ENCODE measurements at places on chromosomes 2 and 18.

GRCh38 chr18:77086034-77086433 lies 46.5 kb downstream of the MBP start:
- DNase-seq = peak; percentile 66

- no peak for DNase-seq
Observed at GRCh38 chr2:53516650-53517049, 251.0 kb upstream of the CHAC2 start.

DNA sequence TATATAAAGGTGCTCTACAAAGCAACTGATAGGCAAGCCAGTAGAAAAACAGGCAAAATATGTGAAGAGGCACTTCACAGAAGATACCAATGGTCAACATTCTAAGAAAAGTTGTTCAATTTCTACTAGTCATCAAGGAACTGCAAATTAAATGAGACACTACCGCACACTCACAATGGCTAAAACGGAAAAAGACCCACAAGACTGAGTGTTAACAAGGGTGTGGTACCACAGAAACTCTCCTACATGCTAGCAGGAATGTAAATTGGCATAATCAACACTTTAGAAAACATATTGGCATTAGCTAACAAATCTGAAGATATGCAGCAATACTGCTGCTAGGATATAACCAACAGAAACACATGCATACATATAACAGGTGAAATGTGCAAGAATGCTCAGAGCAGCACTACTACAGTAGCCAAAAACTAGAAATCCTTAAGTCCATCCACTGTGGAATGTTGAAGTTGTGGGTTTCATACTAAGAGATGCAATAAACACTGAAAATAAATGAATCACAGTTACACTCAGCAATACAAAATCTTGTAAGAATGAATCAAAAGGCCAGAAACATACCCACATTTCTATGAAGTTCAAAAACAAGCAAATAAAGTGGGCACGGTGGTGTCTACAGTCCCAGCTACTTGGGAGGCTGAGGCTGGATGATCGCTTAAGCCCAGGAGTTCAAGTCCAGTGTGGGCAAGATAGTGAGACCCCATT lies 9.2 kb downstream of the RNU4ATAC start:
- DNase-seq = no peak

DNA sequence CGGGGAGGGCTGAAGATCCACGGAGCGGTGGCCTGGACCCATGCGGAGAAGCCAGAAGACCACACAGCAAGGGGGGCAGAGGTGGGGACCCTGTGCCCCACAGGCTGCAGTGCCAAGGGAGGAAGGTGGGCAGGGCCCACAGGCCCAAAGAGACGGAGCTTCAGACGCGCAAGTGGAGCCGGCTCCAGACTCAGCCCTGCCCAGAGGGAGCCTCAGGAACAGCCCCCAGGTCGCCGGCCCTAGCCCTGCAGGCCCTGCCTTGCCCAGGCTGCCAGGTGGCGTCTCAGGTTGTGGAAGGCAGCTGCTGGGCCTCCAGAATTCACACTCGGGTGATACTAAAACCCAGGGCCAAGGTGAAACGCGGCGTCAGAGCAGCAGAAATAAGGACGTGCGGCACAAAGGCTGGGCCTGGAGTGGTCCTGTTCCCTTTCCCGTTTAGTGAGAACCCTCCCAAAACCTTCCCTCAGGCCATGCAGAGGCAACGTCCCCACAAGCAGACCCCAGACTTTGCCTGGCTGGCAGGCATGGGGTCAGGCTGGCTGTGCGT lies 36.8 kb downstream of the SLC66A2 start:
- no peak for DNase-seq

DNA sequence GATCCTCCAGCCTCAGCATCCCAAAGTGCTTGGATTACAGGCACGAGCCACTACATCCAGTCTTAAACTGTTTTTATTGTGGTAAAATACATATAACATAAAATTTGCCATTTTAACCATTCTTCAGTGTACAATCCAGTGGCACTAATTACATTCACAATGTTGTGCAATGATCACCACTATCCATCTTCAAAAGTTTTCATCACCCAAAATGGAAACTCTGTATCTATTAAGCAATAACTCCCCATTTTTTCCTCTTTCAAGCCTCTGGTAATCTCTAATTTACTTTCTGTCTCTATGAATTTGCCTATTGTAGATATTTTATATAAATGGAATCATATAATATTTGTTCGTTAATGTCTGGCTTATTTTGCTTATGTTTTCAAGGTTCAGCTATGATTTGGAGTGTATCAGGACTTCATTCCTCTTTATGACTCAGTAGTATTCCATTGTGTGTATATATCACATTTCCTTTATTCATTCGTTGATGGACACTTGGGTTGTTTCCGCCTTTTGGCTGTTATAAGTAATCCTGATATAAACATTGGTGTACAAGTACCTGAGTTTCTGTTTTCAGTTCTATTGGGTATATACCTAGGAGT lies 71.8 kb downstream of the GFPT1 start:
- DNase-seq = no peak

DNA sequence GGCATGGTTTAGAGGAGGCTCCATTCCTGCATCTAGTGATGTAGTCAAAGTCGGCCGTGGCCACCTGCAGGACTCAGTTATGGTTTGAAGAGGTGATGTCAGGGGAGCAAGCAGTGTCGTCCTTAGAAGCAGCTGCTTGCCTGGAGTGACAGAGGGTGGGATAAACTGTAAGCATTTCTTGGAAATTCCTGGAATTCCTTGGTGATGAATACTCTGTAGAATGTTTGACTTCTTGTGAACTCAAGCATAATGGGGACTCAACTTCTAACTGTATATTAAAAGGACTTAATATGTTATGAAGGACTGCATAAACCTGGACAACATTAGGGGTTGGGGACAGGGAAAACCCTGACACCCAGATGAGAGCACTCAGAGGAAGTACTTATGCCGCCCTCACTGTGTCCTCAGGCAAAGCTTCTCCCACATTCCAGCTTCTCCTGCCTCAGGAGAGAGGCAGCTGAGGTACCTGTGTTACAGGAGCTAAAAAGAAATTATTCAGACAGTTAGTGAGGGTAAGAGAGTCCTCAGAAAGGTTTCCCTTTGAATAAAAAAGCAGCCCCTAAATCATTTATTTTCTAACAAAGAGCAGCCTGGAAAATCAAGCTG lies 459.9 kb upstream of the CELF4 start:
- DNase-seq = no peak

DNA sequence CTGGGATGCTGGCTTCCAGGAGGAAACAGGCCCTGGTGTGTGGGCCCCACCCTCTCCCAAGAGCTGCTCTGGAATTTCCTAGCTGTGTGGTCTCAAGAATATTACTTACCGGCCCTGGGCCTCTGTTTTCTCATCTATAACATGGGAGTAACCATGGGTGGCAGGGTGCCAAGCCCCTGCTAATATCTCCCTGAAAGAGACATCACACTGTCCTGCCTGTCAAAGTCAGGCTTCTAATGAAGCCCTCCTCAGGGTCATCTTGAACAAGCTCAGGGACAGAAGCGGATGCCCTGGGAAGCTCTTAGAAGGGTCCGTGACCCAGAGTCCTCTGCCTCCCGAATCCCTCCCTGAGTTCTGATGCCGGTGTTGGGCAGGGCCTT lies 173.2 kb upstream of the HDAC4 start:
- no peak for DNase-seq

DNA sequence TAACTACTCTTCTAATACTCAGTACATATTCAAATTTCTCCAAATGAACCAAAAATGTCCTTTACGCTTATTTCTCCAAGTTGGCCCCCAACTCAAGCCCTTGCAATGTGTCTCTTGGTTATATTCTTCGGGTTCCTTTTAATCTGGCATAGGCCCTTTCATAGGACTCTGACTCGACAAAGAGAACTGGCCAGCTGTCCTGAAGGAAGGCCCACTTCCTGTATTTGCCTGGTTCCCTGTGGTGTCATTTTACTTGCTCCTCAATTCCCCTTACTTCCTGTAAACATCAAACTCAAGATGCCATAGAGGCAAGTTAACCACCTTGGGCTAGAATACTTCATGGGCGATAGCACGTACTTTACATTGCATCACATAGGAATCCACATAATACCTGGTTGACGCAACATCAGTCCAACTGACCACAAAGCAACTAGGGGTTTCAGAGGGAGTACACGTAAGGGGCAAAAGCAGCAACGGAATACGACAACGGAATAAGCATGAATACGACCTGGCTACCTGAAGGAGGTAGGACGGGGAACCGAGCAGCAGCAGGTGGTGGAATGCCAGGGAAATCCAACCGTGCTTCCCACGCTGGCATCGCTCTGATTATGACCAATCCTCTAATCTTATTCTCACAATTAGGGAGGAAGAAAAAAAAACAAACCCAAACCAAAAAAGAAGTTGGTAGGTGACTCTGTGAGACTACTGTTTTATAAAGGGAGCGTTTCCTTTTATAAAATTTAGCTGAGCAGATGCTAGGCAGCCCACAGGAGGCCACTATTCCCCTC lies 823 bp upstream of the GORASP2 start:
- no peak for DNase-seq

DNA sequence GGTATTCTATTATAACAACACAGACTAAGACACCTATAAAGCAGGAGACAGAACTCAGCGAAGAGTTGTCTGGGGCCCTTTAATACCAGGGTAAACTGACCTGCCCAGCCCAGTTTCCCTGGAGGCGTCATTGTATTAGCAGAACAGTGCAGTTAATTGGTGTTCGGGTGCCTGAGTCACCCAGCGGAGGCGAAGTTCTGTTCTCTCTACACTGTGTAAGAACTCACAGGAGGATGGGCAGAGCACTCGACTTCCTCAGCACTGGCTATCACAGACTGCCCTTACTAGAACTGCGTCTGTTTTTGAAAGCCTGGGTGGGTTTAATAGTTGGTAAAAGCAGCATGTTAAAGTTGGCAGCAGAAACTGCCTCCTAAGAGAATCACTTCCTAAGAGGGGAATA lies 106.5 kb upstream of the ATP8B1 start:
- no peak for DNase-seq

- DNase-seq = no peak
Observed at GRCh38 chr2:235530735-235531134, 36.9 kb downstream of the AGAP1 start.

- peak; percentile 12 for DNase-seq
Observed at GRCh38 chr2:118046634-118047210, 32.9 kb upstream of the CCDC93 start.

DNA sequence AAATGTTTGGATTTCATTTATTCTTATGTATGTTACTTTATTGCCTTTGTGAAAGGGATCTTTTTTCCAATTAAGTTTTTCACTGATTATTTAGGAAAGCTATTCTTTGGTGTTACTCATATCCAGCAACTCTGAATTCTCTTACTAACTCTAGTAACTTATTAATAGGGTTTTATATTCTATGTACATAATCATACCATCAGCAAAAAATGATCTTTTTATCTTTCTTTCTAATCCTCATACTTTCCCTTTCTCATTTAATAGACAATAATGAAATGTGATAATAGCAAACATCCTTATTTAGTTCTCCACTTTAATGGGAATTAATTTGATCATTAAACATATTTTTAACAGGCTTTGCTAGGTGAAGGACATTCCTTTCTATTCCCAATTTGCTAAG lies 12.3 kb upstream of the CDKL4 start:
- no peak for DNase-seq

DNA sequence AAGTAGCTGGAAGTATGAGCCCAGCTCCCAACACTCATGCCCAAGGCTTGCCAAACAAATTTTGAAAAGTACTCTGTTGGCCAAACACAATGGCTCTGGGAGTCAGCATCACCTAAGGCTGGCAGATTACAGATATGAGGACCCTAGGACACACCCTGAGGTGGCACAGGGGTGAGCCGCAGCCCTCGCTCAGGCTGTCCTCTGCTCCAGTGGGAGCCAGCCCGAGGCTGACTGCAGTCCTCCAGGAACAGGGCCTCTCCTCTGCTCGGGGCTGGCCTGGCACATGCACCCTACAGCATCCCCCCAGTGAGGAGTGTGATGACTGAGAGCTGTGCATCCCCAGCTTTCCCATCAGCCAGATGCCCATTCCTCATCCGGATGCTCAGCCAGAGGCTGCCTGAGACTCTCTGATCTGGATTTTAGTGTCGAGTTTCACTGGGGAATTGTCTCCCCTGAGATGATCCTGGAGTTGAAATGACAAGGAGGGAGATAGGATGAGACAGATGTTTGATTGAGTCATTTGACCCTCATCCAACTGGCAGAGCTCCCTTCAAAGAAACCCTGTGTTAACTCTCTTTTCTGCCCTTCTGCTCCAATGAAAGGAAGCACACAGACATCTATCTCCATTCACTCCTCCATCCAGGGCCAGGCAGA lies 269.3 kb upstream of the NCKAP5 start:
- DNase-seq = peak; percentile 47

GRCh38 chr2:241412144-241412543 lies 56.1 kb downstream of the FARP2 start:
- no peak for DNase-seq

DNA sequence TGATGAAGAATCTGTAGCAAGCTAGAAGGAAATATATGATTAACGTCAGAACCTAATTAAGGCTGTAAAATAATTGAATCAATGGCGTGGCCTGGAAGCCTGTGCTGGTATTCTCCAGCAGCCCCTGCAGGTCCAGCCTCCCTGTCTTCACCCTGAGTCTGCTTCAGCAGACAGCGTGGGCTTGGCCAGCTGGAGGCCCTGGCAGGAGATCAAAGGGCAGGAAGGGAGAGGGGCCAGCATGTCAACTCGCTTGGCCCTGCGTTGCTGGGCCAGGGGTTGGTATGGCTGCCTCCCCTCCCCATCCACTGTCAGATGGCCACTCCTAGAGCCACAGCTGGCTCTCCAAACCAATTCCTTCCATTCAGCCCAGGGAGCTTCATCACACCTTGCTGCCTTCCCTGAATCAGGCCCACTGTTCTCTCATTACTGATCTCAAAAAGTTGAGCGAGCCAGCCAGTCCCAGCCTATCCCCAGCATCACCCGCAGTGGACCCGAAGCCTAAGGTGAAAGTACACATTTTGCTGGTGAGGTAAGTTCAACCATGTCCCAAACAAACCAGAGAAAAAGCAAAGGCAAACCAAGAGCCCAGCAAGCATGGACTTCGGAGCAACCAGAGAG lies 228.4 kb upstream of the AGAP1 start:
- no peak for DNase-seq

DNA sequence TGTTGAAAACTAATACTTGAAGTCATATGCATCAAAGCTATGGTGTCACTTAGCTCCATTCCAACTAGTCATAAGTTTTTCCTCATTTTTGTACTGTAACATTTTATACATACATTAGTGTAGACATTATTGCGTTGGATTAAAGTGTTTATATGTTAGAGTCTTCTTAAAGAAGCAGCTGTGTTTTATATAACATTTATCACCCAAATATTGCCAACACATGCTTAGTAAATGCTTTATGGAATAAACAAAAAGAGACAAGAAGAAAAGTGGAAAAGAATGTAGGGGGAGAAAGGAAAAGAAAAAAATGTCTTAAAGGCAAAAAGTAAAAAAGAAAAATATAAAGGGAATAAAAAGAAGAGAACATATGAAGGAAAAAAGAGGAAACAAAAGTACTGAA lies 1314.3 kb upstream of the CELF4 start:
- no peak for DNase-seq

GRCh38 chr2:101374821-101375561 lies 12.3 kb downstream of the CREG2 start:
- no peak for DNase-seq

- peak; percentile 96 for DNase-seq
Observed at GRCh38 chr2:46164529-46165301, 132.5 kb upstream of the EPAS1 start.

Measured in hepatic stellate cell (primary cell).